ENCODE measurements at places on chromosomes 16 and 17.

DNA sequence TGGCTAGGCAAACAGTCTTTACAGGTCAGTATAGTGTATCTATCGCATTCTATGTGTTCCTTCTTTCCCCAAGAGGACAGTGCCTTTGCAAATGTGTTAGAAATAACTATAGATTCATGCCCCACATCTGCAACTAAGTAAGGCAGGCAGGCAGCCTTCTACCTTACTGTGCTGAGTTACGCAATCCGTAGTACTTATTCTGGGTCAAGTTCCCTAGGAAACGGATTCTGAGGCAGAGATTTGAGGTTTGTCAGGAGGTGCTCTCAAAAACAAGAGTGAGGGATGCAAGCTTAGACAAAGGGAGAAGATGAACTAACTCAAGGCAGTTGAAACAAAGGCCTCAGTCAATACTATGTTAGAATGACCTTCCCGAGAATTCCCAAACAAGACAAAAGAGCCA lies 12.7 kb upstream of the ANKFY1 start:
- no peak for DNase-seq

DNA sequence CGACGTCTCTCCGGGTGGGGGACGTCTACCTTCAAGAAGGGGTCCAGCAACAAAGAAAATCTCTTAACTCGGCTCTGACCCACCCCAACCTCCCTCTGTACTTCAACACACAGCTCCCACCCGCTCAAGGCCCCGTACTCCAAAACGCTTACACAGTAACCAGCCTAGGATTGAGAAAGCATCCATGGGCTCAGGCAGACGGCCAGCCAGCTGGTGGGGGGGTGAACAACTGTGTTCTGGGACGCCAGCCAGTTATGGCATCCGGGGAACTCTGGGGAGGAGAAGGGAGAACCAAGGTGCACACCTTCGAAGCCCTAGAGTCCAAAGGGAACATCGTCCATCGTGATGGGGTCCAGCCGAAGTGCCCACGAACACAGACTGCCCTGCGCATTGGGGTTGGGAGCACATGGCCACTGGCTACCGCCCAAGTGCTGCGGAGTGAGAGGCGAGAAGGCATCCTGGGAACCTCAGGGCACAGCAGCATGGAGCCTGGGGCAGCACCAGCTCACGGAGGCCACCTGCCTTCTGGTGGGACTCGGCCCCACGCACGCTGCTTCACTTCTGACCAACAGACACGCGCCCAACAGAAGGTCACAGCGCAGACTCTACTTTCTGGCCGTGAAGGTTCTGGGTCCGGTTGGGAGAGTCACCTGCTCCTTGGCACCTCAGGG lies 14.3 kb downstream of the SLC16A3 start:
- no peak for DNase-seq

DNA sequence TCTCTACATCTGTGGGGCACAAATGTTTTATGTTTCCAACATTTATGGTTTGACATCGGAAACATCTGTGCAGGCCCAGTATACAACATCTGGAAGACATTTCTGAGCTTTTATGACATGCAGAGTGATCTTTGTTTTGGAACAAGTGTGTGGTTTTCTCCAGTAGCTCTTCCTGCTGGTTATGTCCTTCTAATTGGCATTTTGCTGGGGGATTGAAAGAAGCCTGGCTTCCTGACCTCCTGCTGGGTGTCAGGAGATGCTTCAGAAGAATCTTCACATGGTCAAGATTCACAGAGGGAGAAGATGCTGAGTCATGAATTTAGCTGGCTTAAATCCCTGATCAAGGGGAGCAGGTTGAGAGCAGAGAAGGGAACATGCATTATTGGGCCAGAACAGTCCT lies 279.5 kb upstream of the MYOCD start:
- DNase-seq: no peak

GRCh38 chr17:7356072-7356549 lies 1.2 kb downstream of the TMEM95 start:
- peak; percentile 74 for DNase-seq

- no peak for DNase-seq
Measured at GRCh38 chr16:85917012-85917411, 18.1 kb downstream of the IRF8 start.

DNA sequence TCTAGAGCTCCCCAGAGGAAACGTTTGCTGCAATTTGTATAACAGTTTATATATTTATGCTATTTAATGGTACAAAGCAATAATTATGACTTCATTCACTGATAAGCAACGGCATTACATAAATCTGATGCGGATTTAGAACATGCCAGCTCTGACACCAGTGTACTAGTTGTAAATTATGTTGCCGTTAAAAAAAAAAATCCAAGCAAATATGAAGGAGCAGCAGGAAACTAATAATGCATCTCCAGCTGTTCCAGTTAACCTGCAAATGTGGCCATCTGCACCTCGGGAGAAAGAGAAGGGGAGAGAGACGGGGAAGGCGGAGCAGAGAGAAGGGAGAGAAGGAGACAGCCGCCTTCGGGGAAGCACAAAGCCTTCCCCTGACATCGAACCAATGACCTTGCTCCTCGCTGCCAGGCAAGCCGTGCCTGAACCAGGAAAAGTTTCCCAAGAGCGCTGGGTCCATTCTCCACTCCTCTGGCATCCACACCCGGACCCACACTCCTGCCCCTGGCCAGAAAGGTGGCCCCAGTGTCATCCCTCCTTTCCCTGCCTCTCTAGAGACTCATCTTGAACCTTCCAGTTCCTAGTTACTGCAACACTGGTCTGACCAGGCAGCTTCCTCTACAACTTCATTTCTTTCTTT lies 174.8 kb downstream of the C16orf78 start:
- no peak for DNase-seq

DNA sequence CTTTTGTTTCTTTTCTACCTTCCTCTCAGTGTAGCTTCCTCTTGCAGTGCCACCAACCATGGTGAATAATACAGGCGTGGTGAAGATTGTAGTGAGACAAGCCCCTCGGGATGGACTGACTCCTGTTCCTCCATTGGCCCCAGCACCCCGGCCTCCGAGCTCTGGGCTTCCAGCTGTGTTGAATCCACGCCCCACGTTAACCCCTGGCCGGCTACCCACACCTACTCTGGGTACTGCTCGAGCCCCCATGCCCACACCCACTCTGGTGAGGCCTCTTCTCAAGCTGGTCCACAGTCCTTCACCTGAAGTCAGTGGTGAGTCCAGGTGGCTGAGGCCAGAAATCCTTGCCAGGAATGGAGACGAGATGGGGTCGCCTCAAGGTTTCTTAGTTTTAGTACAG lies 23.9 kb downstream of the SRCAP start:
- no peak for DNase-seq

DNA sequence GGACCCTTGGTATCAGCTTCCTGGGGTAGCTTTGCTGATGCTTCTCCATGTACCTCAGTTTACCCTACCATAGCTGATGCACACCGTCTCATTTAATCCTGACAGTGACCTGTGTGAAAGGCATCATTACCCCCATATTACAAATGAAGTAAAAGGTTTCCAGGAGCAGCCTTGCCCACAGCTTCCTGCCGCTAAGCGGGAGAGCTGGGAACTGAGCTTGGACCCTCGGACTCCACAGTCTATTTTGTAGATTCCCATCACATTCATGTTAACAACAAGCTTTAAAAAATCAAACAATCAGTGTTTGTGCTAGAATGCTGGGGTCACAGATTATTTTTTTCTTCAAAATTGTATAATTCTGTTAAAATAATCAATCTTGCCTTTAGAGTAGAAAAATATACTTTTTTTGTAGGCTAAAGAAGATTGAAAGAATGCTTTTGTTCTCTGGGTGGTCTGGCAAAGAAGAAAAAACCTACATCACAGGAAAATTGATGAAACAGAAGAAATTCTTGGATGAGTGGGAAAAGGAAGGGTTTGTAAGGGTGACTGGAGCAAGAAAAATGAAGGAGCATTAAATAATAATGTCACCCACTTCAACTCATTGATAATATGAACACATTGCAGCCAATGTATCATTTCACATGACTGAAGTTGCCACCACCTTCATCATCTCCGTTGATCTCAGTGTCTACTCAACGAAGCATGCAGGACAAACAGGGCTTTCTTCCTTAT lies 9.5 kb upstream of the USP10 start:
- DNase-seq: no peak

GRCh38 chr17:2591040-2591640 lies 2.3 kb upstream of the PAFAH1B1 start:
- no peak for DNase-seq

GRCh38 chr17:17711641-17712162 lies 30.4 kb downstream of the RAI1 start:
- no peak for DNase-seq

DNA sequence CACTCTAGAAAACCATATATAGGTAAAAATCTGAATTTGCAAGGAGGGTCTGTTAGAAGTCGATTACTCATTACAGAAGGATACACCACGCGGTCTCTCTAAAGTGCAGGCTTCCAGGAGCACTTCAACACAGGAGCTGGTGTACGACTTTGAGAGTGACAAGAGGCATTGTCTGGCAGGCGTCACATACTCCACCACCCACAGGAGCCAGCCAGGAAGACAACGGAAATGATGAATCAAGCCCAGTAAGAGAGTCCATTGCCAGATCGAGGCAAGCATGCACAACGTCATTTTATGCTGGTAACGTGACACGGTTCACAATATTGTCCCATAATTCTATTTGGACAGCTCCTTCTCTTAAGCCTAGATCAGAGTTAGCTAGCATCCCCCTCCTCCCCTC lies 15.0 kb upstream of the CACNG4 start:
- no peak for DNase-seq

- DNase-seq: no peak
Measured at GRCh38 chr17:17035490-17035889, 6.8 kb upstream of the MPRIP start.

GRCh38 chr16:12532871-12533610 lies 270.6 kb downstream of the CPPED1 start:
- no peak for DNase-seq

GRCh38 chr16:64278196-64278595 lies 843.7 kb downstream of the CDH11 start:
- no peak for DNase-seq

DNA sequence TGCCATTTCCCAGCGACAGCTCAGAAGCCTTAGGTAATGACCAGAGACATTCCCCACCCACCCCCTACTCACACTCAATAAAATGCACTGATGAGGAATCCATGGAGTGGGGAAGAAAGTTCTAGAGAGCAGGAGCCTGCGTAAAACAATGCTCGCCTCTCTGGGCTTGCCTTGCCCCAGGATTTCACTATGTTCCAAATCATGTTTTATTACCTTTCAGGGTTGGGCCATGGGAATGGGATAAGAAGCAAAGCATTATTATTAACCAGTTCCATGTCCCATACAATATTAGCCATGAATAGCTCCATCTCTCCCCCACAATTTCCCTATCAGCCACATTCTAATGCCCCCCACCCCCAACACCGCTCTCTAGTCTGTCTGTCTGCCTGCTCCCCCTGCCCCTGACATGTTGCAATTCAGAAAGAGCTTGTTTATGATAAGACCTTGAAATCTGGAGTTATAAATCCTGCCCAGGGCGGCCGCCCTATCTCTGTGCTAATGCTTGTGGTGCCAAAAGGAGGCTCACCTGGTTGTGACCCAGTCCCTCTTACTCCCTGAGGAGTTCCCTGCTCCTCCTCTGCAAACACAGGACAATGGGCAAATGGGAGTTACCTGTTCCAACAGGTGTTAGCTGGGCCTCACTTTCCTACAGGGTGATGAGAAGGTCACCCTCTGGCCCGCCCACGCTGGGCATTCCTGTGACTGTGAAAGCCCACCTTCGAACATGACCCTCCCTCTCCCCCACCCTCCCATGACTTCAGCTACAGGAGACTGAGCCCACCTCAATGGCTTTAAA lies 28.0 kb upstream of the DDX52 start:
- no peak for DNase-seq

DNA sequence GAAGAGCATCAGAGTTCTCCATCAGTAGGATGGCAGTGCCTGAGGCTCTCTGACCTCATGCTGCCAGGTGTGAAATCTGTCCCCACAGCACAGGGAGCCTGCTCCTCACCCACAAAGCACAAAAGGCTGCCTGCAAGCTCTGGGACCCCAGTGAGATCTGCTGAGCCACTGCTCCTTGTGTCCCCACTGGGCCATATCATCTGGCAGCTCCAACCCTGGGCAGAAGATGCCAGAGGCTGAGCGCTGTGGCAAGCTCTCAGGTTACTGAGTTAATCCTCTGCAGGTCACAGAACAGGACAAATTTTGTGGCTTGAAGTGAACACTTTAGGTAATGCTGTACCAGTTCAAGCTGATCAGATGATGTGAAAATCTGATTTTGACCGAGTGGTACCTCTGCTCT lies 26.7 kb upstream of the ERN1 start:
- no peak for DNase-seq

DNA sequence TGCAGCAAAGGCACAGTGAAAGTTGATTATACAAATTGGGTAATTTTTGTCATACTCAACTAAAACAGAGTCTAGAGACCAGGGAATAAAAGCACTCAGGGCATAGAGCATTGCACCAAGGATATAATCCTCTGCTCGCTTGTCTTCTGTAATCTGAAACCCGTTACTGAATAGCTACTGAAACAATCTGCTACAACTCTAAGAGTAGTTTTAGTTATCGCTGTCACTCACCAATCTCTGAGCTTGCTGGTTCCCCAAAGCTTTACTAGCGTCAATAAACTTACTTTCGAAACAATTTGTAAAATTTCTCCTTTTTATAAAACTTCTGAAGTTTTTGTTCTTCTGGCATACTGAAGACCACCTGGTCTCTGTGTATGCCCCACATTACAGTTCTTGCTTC lies 22.9 kb upstream of the SLC35G3 start:
- no peak for DNase-seq
